GDM1 (cell line): ENCODE measurements at places on chromosomes 13 and 19.

- DNase-seq, result no peak
These were observed 125.0 kb downstream of the URI1 start for GRCh38 chr19:30066781-30067759.

DNA sequence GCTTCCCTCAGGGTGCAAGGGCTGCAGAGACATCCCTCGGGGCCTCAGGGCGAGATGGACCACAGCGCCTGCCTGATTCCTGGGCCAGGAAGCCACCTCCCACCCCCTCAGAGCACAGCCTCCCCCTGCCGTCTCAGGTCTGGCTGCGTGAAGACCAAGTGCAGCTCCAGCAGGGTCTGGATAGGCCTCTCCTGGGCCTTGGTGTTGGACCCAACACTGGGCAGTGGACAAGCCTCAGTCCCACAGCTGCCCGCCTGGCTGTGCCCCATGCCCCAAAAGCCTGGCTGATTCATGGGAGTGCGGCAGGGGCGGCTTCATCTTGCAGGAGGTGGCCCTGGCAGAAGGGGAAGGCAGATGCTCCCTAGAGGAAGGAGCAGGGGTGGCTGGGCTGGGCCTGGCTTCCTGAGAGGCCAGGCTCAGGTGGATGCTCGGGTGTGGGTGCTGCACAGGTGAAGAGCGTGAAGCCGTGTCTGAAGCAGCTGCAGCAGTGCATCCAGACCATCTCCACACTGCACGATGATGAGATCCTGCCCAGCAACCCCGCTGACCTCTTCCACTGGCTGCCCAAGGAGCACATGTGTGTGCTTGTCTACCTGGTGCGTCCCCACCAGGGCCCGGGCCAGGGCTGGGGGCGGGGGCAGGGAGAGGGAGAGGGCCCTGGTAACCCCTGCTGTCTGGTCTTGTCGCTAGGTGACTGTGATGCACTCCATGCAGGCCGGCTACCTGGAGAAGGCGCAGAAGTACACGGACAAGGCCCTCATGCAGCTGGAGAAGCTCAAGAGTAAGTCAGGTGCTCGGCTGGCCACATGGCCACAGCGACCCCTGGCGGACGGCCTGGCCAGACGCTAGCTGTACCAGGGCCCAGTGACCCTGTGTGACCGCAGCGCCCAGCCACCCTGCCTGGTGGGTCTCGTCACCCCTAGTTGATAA lies 21.7 kb downstream of the MAU2 start:
- DNase-seq, result no peak

- DNase-seq, result no peak
These were observed 7.9 kb downstream of the CD37 start for GRCh38 chr19:49343123-49343522.

- DNase-seq, result no peak
These were observed 305.0 kb downstream of the EFNB2 start for GRCh38 chr13:106230450-106230849.

DNA sequence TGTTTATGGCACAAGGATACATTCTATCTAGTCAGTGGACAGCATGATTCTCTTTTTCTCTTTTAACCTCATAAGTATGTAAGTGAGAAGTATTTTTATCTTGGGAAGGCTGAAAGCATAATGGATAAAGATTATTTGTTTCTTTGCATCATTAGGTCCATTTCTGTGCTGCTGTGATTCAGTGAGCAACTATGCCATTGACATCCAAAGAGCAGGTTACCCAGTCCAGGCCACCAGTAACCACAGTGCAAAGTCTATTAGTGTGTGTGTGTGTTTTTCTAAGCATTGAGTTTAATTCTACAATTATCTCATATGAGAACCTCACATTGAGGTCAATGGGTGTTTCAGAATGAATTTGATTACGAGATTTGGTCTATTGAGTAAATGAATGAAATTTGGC lies 158.8 kb upstream of the DACH1 start:
- no peak for DNase-seq

- peak; percentile 6 for DNase-seq
These were observed 19.9 kb upstream of the FBXO27 start for GRCh38 chr19:39052243-39052746.

DNA sequence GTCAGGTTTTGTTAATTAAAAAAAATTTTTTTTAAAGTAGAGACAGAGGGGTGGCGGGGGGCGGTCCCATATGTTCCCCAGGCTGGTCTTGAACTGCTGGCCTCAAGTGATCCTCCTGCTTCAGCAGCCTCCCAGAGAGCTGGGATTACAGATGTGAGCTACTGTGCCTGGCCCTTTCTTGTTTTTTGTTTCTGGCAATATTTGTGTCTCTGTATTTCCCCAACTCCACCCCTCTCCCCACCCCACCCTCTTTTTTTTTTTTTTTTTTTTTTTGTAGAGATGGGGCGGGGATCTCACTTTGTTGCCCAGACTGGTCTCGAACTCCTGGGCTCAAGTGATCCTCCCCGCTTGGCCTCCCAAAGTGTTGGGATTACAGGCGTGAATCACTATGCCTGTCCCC lies 600 bp upstream of the CAPN12 start:
- DNase-seq, result no peak

DNA sequence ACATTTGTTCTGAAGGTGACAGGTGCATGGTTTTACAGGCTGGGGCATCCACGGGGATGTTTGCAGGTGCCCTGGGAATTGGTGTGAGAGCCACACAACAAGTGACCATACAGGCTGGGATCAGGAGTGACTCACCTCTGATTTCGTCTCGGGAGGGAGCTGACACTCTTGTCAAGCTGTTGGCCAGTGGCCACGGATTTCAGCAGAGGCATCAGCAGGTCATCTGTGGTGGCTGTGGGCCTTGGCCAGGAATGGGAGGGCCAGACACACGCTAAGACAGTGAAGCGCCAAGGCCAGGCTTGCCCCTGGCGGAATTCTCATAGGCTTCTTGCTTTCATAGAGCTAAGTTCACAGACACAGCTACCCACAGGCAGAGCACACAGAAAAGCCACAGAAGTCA lies 108.6 kb downstream of the HSPH1 start:
- no peak for DNase-seq

GRCh38 chr13:33556828-33557227 lies 261.1 kb upstream of the RFC3 start:
- no peak for DNase-seq

DNA sequence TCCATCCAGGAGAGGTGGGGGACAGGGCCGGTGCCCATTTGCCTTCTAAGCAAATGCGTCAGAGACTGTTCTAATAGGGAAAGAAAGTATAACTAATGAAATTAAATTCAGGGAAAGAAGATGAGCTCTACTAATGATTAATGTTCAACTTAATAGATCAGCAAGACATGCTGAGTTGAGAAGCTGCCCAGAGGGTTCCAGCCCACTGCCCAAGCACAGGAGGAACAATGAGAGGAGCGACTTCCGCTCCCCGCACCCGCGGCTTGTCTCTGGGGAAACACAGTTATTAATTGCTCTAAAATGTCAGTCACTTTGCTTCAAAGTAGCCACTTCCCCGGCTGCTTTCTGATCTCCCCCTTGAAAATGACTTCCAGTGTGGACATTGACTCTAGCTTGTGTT lies 331.3 kb downstream of the UQCRFS1 start:
- DNase-seq, result no peak

DNA sequence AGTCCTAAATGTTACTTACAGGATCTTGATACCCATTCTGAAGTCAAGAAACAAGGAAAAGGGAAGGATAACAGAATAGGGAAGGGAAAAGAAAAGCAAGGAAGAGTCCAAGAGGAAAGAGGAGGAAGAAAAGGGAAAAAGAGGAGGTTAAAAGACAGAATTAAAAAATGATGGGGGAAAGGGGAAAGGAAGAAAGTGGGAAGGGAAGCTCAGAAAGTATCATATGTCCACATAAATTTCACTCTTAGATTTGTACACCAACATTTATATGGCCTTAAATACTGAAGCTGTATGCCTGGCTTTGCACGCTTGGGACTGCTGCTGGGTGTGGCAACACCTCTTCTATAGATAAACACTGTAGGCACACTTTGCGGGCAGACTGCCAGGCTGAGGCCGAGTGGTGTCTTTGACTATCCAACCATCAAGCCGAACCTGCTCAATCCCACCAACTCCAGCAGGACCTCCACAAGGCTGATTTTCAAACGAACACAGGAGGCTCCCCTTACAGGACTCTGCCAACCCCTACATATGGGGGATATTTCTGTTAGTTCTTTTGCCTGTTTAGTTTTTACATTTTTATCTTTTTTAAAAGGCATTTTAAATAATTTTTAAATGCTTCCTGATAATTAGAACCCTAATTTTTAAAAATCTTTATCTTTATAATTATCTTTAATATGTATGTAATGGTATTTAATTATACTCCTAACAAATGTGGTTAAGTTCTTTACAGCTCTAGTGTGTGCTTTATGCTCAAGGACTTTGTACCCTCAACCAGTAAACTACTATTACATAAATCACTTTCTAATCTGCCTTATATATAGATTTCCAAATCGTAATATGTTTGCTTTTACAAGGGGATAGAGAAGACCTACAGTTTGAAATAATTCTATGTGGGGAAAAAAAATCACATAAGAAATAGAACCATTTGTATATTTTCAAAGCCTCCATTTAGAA lies 154.2 kb downstream of the DIAPH3 start:
- DNase-seq, result no peak

DNA sequence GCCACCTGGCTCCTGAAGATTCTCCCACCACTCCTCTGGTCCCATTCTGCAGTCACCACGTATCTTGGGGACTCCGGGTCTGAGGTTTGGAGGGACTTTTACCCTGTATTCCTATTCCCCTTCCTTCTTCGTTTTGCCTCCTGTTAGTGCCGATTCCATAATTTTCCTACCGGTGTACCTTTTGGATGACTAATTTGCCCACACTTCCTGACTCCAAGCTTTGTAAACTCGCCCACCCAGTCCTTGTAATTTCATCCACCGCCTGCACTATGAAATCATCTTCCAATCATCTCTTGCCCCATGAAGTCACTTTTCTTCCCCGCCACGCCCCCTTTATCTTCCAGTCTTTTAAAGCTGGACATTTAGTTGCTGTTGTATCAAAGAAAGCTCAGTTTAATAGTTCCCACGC lies 572 bp downstream of the UCHL3 start:
- no peak for DNase-seq

DNA sequence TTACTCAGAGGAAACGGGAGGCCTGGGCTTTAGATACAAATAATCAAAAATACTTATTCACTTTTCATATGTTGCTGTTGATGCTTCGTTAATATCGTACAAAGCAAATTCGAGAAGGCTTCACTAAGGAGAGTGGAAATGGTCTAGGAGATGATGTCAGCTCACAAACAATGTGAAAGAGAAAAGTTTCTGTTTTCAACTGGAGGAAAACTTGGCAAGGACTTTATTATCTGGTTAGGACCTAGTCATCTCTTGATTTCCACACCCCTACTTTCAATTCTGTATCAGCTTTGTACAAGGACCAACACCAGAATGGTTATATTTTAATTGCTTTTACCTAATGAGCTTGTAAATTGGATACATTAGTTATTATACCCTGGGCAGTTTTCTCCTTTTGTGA lies 88.0 kb downstream of the SLC10A2 start:
- no peak for DNase-seq

DNA sequence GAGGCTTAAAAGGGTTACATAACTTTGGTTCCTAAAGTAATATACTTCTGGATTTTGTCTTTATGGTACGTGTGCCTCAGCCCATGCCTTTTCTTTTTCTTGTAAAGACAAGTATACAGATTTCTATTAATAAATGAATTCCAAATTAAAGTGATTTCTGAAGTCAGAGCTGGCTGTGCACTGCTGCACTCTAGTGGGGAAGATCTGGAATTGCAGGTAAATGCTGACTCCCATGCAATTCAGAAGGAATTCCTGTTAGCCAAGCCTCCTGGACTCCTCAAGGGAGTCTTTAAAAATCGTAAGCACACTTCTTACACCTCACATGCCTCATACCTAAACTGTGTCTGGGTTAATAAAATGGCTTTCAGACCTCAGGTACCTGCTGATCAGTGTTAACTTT lies 118.4 kb upstream of the SLC7A1 start:
- no peak for DNase-seq

GRCh38 chr19:30235946-30236345 lies 136.2 kb upstream of the ZNF536 start:
- no peak for DNase-seq

DNA sequence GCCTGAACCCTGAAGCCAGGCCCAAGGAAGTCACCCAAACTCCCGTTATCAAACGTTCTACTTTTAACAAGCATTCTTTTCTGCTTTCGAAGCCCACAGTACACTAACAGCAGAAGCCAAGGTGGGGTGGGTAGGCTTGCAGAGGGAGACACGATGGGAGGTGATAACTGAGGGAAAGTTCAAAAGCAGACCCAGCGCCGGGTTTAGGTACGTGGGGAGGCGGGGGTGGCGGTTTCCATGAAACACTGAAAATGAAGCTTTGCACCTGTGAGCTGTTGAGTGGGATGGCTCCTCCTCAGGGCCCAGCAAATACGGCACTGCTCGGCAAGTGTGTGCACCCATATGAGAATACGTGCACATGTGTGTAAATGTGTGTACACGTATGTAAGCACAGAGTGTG lies 49.8 kb downstream of the KLF2 start:
- DNase-seq, result no peak

GRCh38 chr13:50149932-50150331 lies 134.7 kb downstream of the KCNRG start:
- DNase-seq, result no peak

DNA sequence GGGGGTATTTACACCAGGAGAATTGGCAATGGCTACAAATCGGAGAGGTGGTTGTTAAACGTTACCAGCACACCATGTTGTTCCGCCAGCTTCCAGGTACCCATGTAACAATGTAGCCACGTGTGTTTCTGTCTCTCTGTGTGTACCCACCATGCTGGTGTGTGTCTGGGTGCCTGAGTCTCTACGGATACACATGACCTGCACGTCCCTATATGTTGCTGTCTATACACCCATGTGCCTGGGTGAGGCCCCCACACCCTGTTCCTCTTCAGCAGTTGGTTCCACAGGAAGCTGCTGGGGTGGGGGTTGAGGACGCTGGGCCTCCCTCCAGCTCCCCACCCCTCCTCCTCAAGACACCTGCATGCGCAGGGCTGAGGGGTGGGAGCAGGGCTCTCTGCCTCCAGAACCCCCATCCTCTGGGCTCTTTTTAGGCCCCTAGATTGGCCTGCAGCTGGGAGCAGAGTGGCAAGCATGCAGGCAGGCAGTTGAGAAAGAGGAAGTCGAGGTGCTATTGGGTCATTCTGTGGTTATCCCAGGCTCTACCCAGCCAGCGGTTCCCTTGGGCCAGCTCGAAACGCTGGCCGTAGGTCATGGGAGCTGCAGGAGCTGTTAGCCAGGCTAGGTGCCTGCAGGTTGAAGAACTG lies at the start of gene ARHGEF18:
ARHGEF18 (plus strand) TSS at position 351 of the 644 bp plus-strand sequence. CDS start 13,954 bp downstream, outside the sequence.
- peak; percentile 62 for DNase-seq

DNA sequence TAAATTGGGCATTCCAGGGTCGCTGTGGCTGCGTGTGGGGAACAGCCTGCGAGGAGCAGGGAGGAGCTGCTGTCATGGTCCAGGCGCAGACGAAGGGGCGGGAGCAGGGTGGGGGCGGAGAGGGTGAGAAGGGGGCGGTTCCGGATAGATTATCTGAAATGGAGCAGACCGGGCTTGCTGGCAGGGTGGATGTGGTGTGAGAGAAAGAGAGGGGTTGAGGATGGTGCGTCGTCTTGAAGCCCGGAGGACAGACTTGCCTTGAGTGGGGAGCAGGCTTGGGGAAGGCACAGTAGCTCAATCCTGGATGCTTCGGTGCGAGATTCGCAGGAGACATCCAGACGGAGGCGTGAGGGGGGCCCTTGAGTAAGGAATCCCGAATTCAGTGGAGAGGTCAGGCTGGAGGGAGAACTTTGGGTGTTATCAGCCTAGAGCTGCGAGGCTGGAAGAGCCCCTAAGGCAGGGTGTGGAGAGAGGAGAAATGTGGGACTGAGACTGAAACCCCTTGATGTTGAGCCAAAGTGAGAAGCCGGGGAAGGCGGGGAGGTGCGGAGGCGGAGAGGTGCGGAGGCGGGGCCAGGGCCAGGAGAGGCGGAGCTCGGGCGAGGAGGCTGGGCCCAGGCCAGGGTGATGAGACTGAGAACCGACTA lies 40.6 kb downstream of the DPF1 start:
- DNase-seq, result no peak

- DNase-seq, result no peak
These were observed 152.1 kb downstream of the UQCRFS1 start for GRCh38 chr19:29060813-29061364.
